ENCODE measurements at places on chromosomes 3 and 15.

DNA sequence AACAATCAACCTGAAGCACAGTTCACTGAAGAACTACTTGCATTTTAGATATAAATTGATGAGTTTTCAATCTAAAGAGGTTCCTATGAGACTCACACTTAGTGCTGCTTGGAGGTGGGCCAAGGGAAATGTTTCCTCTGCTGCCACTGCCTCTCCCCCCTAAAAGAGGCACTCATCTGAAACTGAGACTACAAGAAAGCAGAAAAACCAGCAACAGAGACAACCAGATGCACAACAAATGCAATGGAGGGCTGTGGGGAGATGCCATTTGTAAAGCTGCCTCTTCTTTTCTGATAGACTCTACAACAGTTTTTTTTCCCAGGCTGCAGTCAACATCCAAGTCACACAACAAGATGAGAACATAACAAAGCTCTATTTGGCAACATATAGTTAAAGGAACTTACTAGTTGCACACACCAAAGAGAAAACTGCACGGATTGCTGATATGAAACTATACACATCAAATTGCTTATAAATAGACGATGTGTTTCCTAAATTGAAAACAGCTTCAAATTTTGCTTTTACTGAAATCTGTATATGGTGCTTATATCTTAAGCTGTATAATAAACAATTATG lies 11.0 kb downstream of the TSPAN3 start:
- no peak for DNase-seq

- DNase-seq = no peak
Observed at GRCh38 chr3:8964436-8965370, 1.4 kb upstream of the RAD18 start.

GRCh38 chr3:50676031-50676705 lies 1.4 kb downstream of the DOCK3 start:
- no peak for DNase-seq

- DNase-seq = peak; percentile 88
Observed at GRCh38 chr3:52253314-52254304, 8.1 kb downstream of the PPM1M start.

DNA sequence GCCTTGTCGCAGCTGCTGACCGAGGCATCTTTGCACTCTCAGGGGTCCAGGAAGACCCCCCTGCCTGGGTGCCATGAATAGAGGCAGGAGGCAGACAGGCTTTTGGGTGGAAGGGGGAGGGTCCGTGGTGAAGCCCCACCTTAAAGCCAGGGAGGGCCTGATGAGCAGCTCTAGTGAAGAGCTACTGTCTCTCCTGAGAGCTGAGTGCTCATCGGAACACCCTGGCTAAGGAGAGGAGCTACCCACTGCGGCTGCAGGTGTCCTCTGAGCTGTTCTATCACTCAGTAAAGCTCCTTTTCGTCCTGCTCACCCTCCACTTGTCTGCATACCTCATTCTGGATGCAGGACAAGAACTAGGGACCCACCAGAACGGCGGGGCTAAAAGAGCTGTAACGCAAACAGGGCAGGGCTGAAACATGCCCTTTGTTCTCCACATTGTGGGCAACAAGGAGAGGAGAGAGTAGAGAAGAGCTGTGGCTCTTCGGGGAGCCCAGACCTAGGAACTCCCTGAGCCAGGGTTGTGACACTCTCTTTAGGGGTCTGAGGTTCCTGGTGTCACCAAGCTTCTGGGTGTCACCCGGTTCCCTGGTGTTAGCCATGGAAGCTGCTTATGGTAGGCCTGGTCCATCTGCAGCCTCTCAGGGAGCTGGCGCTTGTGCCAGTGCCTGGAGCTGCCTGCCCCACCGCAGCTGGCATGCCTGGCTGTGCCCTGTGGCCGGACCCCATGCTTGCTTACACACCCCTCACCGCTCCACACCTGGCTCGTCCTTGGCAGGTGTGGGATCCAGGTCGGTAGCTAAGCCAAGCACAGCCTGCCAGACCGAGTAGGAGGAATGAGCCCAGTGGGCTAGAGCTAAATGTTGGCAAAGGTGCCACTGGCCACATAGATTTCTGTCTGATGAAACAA lies 26.2 kb upstream of the TFG start:
- no peak for DNase-seq
